HEK293T (cell line): ENCODE measurements at places on chromosomes 4 and X.

- no peak for DNase-seq
Measured at GRCh38 chr4:8437281-8437680, 3.2 kb downstream of the ACOX3 start.

GRCh38 chr4:10033191-10033881, 12.0 kb upstream of the SLC2A9 start:
- DNase-seq = no peak

- DNase-seq = no peak
Measured at GRCh38 chr4:135515295-135515694, 1313.7 kb upstream of the PABPC4L start.

GRCh38 chr4:70449220-70449619, 22.8 kb upstream of the MUC7 start:
- no peak for DNase-seq

- DNase-seq = no peak
Measured at GRCh38 chr4:48127231-48127630, 6.8 kb downstream of the TXK start.

GRCh38 chrX:69264158-69264581, 98.9 kb upstream of the PJA1 start:
- DNase-seq = no peak

- DNase-seq = no peak
Measured at GRCh38 chr4:19051831-19052230, 1030.3 kb upstream of the LCORL start.

- no peak for DNase-seq
Measured at GRCh38 chr4:91319556-91320268, 984.1 kb upstream of the GRID2 start.

DNA sequence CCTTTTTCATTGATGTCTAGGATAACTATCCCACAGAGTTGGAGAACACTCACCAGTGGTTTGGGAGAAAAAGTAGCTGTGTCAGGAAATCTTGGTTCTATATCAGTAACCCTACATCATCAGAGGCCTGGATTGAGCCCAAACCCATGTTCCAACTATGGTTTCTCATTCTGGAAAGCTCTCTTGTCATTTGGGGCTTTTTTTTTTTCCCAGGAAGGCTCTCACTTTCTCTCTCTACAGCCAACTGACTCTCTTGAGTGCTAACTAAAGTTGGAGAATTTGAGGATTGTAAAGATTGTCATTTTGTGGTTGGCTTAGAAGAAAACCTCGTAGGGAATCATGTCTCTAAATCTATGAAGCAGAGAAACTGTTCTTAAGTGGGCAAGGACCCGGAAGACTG, 228.2 kb upstream of the DIPK2B start:
- no peak for DNase-seq

- DNase-seq = no peak
Measured at GRCh38 chrX:44514272-44514671, 28.4 kb downstream of the FUNDC1 start.

DNA sequence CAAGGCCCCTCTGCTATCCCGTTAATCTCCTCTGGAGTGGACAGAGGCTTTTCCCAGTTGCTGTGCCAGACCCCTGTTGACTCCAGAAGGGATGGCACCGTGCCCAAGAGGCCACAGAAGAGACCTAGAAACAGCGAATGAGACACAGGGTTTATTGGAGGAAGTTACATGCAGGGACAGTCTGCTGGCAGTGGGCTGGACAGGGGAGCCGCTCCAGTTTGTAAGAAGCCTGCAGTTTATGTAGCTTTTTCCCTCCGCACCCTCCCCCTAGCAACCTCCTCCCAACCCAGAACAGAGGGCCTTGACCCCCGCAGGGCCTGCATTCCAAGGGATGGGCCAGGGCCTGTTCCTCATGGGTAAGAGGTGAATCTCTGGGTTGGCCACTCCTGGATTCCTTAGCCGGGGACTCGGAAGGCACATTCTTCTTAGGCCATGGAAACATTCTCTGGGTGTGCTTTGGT, 216.8 kb upstream of the PSAPL1 start:
- no peak for DNase-seq

DNA sequence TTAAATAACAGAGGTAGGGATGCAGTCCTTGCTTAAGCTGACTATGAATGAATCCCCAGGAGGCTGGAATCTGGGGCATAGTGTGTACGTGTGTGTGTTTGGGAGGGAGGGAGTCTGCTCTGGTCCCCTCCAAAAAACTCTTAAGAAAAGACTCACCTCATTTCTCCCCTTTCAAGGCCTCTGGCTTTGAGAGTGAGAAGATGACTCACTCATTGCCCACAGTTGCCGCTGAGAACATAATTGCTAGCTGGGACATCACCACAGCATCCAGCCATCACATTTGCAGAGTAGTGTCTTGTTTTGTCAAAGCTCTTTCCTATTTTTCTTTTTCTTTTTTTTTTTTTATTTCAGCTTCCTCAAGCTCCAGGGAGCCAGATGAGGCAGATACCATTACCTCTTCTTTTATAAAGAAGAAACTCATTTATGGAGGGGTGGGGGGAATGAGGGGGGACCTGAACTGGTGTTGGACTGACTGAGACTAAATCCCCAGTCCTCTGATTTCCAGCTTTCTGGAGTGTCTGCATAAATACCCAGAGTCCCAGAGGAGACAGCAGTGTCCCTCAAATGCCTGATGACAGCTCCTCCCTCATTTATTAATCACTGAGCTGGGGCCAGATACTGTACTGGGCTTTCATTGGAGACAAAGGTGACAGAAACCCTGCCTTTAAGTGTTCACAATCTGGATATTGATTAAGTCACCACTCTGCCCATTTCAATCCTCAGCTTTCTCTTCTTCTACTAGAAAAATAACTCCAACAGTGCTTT, 61.9 kb upstream of the LAS1L start:
- DNase-seq = no peak

DNA sequence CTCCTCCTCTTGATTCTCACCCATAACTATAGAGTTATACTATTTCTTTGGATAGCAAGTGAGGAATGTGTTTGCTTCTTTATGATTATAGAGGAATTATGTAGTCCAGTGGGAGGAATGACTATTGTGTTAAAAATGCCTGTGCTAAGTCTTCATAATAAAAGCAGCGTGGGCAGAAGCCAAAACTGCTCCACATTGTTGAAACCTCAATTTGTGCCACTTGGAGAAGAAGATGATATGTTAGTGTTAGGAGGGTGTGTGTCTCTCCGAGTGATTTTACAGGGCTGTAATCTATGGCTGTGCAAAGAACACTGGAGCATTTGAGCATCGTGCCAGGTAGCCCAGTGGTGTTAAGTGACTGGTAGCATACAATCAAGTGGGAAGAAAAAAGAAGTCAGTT, 74.3 kb downstream of the FRAS1 start:
- no peak for DNase-seq

GRCh38 chr4:82394896-82395295, 21.1 kb upstream of the HNRNPD start:
- DNase-seq = no peak

GRCh38 chr4:7899184-7899869, 40.3 kb downstream of the AFAP1 start:
- DNase-seq = no peak

GRCh38 chr4:158810487-158811215, 41.8 kb downstream of the FNIP2 start:
- DNase-seq = peak; percentile 66

- DNase-seq = no peak
Measured at GRCh38 chr4:45946699-45947098, 177.2 kb downstream of the GABRG1 start.

- DNase-seq = no peak
Measured at GRCh38 chr4:184583738-184584502, 65.3 kb downstream of the CASP3 start.

DNA sequence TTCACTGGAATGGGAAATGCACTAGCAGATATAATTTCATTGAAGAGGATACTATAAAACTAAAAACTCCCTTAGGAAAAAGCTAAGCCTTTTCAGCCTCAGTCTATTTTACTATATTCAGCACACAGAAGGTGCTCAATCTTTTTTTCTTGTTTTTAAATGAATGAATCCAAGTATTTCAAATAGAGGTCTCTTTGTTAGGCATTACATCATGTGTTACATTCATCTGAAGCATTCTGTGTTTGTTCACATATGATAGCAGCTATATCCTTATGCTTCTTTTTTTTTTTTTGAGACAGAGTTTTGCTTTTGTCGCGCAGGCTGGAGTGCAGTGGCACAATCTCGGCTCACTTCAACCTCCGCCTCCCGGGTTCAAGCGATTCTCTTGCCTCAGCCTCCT, 278.4 kb downstream of the CAMK2D start:
- DNase-seq = no peak
